ENCODE measurements at places on chromosomes 5 and 9.
A peak's percentile ranks its signal among the peaks of the same experiment; 100 is the strongest.

- no peak for DNase-seq
Measured at GRCh38 chr9:79396168-79396567, 175.6 kb upstream of the TLE4 start.

DNA sequence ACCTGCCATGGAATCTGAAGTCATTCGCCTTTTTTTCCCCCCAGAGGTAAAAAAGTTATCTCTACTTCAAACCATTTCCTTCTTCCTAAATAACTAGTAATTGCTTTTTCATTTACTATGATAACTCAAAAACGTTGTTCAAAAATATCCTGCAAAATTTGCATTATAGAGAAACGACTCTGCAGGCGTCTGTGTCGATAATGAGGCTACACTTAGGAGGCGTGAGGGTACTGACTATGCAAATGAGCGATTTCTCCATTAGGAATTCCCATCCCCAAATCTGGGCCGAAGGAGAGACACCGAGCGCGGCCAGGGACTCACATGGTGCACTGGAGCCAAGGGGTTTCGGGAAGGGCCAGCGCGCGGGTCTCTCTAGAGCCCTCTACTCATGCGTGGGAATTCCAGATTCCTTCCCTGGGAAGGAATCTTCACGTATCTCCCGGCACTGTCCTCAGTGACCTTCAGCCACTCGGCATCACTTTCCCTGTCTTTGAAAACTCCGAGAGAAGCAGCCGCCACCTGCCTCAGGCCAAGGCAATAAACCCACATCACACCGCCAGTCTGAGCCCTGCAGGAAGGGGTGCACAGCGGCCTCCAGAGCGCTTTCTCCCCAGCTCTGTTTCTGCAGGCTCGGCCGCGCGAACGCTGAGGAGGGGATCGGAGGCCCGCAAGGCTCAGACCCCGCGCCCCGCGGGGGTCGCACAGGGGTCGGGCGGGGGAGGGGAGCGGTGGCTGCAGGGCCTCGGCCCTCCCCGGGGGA, 718 bp upstream of the DENND4C start:
- DNase-seq, result peak; percentile 58

- DNase-seq, result peak; percentile 0
Measured at GRCh38 chr5:93532370-93532769, 48.6 kb downstream of the NR2F1-AS1 start.

DNA sequence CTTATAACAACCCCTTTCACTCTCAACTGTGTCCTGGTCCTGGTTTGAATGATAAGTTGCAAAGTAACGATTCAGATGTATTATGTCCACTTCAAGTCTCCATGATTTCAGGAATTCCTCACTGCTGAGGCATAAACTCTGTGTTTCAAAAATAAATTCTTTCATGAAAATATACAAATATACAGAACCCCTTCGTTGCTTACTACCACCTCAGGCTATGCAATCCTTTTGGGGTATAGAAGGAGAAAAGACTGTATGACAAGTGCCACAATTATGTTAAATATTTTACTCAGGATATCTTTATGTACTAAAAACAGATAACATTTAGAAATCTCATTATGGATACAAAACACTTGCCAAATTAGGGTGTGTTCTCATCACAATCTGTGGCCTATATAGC, 190.7 kb downstream of the KCTD16 start:
- no peak for DNase-seq

- no peak for DNase-seq
Measured at GRCh38 chr9:131668439-131669268, 71.2 kb downstream of the RAPGEF1 start.

GRCh38 chr9:21465859-21466518, 16.1 kb downstream of the IFNE start:
- no peak for DNase-seq

DNA sequence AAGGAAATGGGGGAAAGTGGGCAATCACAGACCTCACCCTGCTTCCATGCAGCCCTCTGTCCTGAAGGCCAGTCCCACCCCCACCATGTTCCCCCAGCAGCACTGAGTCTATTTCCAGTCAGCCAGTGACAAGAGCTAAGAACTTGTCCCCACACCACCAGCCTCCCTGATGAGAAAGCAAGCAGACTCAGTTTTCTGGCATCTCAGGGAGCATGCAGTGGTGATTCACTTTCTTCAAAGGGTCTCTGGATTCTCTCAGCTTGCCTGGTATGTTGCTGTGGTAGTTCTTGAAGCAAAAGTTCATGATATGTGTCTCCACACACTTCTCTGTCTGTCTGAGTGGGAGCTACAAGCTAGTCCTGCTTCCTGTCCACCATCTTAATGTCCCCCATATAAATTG, 799.9 kb upstream of the TYRP1 start:
- DNase-seq, result peak; percentile 3

DNA sequence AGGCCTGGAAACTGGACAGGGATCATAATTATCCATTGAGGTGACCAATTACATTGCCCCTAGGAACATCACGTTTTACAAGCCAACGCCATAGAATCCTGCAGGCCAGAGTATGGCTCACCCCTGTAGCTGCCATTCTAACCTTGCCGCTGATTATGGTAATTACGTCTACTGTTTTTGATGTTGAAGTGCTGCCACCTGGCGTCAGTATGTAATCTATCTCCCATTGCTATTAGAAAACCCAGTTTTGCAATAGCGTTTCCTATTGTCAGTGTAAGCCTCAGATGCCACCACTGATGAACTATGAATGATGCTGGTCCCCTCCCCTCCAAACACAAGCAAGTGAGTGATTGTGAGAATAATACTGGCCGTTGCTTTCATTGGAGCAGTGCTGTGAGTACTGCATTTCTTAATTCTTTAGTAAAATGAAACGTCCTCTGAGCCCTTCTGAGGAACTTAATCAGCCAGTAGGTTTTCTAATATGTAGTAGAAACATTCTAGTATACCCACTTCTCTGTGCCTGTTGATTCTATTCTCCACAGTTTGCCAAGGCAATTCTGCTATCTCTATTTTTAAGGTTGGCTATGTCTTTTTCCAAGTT, 100.5 kb upstream of the NMUR2 start:
- peak; percentile 7 for DNase-seq

DNA sequence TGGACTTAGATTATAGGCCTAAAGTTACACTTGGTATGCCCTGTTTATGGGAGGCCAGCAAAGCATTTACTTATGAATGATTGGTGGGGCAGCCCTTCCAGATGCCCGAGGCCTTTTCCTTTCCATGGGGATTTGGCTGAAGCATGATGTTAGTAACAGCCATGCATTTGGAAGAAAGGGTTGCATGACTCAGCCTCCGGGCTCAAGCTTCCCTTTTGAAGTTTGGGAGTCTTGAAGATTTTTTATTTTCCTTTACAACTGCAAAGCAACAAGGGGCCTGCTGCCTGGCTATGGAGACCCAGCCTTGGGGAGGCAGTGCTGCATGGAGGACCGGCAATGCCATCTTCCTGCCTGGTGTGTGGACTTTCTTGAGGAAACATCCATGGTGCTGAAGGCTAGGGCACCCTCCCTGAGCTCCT, 244.7 kb downstream of the ICE1 start:
- peak; percentile 11 for DNase-seq

GRCh38 chr9:114518599-114519022, 13.3 kb upstream of the WHRN start:
- no peak for DNase-seq

DNA sequence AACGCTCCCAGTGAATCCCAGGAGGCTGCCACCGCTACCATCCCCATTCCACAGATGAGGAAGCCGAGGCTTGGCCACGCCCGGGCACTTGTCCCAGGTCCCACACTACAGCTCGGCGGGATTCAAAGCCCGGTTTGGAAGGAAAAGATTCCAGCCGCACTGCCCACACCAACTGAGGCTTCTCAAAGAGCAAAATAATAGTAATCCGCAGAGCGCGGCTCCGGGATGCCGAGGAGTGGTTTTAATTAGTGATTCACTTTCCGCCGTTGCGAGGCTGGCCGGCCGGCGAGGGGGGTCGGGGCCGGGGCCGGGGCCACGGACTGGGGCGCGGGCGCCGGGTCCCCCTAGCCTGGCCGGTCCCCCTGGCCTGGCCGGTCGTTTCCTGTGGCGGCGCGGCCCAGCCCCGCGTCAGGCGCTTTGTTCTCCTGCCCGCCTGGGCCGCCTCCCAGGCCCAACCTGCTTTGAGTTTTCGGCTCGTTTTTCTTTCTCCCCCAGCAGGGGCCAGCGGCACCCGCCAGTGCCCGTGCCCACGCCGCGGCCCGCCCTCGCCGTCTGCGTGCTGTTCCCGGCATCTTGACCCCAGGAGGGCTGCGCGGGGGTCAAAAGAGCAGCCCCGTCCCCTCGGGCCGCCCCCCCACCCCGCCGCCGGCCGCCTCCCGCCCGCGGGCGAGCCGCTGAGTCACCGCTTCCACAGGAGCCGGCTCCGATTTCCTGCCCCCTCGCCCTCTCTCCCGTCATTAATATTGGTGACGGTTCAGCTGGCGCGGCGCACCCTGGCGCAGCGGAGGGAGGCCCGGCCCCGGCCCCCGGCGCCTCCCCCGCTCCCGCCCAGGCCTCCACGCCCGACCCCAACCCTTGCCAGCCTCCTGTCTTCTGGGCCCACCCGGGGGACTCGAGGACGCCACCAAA, 31.2 kb downstream of the FGF18 start:
- peak; percentile 88 for DNase-seq

DNA sequence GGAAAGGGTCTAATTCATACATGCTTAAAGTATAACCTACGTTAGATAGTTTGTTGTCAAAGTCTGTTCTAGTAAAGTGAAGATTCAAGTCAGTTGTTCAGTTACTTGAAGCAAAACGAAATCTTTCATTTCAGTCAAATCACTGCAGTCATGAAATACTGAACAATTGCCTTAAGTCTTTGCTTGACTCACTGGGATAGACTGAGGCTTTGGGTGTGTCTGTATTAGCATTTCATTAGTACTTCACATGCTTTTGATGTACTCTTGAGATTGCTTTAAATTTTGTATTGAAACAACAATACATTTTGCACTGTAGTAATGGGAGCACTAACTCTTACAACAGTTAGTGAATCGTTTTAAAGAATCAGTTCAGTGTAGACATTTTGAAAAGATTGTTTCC, 4.0 kb upstream of the CMYA5 start:
- no peak for DNase-seq

GRCh38 chr9:134192951-134193731, 28.8 kb upstream of the RNU6ATAC start:
- no peak for DNase-seq

GRCh38 chr9:130921300-130921988, 17.6 kb downstream of the FIBCD1 start:
- no peak for DNase-seq

DNA sequence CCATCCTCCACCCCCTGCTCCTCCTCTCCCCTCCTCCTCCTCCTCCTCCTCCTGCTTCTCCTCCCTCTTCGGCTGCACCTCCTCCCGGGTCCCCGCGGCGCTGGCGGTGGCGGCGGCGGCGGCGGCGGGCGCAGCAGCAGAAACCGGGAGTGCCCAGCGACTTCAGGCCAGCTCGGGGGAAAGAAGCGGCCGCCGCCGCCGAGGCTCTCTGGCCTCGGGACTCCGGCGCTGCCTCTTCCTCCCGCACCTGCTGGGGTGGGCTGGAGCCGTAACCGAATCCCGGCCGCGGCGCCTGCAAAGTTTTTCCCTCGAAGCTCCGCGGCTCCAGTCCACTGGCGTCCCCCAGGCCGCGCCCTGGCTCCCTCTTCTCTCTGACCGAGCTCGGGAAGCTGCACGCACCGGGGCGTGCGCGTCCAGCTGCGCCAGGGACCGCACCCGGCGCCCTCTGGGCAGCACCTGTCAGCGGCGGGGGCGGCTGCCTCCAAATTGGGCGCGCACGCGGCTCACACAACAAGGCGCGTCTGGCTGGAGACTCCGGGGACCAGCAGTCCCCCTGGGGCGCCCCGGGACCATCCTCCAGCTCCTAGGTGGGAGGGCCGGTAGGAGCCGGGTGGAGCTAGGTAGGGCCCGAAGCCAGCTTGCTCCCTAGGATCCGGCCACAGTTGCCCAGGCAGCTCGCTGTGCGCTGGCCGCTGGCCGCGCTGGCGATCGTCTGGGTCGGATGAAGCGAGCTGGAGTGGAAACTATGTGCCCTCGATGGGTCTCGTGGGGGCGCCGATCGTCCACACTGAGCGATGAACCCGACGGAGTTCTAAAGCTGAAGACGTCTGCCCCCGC, at the start of gene MCTP1:
MCTP1 (minus strand) TSS at position 523 of the 837 bp plus-strand sequence.
- DNase-seq, result no peak

DNA sequence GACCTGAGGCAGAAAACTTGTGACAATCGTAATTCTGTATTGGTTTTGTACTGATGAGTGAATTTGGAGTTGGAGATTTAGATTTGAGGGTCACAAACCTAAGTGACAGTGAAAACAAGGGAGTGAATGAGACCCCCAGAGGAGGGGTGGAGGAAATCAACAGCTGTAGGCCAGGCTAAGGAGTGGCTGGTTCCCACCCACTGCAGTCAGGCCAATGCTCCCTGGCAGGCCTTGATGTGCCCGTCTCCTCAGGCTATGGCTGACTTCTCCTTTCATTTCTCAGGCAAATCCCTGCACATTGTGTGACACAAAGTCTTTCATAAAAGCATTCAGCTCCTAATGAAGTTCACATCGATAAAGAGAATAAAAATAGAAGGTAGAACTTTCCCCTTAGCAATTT, 557.6 kb downstream of the CETN3 start:
- no peak for DNase-seq

- no peak for DNase-seq
Measured at GRCh38 chr5:17151686-17152085, 65.7 kb upstream of the BASP1 start.

- no peak for DNase-seq
Measured at GRCh38 chr5:66041627-66042026, 102.5 kb upstream of the SREK1 start.

DNA sequence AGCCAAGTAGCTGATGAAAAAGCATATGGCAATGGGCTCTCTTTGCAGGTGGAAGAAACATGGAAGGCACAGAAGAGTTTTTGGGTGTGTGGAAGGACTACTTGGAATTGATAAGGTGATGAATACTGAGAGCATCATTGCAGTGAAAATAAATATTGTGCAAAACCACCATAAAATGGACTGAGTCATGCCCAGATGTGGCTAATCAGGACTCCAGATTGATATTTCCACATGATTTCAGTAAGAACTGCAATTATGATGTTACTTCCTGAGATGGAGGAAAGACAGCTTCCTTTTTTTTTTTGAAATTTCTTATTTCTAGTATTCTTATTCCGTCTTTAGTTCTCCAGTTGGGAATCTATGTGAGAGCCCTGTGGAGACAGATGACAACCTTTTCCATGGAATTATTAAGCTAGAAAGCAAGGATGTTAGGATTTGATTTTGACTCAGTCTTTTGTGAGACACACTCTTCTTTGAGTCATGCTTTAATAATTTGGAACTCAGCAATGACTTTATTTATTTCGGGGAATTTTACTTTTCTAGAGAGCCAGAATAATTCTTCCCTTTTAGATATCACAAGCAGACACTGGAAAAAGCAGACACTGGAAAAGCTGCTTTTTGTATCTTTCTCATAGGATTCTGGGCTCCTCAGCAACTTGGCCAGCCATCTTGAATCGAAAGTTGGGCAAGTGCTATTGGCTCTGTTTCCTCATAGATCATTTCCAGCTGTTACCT, 94.2 kb upstream of the VCAN start:
- no peak for DNase-seq

All from H54 (cell line).